Occipital lobe (tissue), 3 donors: ENCODE measurements at places on chromosomes 12 and 14. TPM values are rescaled to one million over a fixed set of nuclear protein-coding genes. Genes with fewer than 3 reads are reported as not detected.

The COCH gene
- 39.1 TPM for total RNA-seq

- DNase-seq: no peak
Observed at GRCh38 chr14:38960946-38961531, 142.0 kb downstream of the SEC23A start.

DNA sequence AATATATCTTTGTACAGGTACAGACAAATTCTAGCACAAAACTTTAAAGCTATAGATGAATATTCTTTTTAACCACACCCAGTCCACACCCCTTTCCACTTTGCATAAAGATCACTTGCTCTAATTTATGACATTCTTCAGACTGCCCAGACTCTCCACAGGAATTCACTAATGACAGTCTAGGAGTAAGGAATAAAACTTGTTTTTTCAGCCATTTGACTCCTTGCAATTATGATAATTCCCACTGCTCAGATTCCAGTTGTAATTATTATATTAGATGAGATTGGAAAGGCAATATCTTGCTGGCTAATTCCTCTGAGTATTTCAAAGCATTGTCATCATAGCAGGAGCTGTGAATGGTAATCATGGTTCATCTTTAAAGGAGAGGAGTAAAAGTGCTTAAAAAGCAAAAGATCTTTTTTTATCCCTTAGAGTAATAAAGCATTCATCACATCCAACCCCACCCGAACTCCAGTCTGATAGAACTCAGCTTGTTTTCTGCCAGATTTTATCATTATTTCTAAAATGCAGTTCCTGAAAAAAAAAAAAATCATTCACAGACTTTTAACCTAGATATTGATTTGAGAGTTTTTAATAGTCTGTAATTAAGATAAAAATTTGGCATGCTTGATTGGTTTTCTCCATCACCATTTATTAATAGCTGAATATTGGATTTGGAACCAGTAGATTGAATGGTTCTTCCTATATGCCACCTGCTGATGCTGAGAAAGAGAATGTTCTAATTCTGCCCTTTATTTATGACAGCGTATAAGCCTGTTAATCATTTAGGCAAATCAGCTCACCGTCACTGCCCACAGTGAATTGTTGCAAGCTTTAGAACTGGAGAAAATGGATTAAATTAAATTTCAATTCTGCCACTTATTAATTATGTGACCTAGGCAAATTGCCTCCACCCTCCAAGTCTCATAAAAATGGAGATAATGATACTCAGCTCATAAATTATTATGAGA lies 93.9 kb upstream of the RASSF8 start:
- no peak for DNase-seq

DNA sequence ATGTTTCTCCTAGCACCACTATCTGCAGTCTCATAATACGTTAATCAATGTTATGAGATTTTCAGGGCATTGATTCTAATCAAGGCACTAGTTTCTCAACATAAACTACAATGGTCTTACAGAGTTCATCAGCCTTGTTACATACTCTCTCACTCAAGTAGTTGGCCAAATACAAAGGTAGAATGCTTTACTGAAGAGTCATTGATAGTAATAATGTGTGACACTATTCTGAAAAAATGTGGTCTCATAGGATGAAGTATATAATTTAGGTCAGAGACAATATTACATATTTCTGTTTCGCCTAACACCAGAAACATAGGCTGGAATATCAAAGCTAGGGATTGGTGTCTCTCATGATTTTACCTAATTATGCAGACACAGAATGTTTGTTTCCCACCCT lies 35.2 kb upstream of the MDGA2 start:
- DNase-seq: no peak

GRCh38 chr12:18284386-18284785 lies 23.1 kb downstream of the PIK3C2G start:
- no peak for DNase-seq

- DNase-seq: no peak
Observed at GRCh38 chr12:117761528-117762100, 207.2 kb downstream of the KSR2 start.

DNA sequence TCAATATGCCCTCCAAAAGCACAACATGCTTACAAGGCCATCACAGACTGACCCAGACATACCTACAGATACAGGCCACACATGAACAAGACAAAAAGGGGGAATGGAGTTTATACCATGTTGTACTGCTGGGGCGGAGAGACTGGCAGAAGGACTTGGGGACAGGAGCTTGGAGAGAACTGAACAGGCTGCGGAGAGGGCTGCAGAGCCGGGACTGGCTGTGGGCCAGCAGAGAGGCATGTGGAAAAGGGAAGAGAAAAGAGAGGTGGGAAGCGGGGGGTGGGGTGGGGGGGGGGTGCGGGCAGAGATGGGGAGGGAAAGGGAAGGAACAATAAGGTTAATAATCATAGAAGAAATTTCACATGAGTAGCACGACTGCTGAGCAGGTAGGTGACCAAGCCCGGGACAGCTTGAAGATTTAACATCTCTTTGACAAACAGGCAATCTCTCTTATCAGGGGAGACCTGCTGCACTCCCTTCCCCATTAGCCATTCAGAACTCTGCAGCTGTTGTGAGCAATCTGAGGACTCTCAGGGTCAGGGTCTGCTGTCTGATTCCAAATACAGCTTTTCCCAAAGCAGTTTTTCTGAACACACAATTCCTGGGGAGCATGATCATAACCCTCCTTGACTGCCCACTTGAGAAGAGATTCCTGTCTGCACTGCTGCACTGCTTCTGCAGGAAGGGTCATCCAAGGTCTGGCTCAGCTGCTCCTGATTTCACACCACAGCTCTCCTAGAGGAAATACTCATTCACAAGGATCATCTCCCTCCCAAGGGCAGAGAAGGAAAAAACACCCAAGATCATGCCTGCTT lies 21.6 kb upstream of the STAC3 start:
- DNase-seq: no peak

DNA sequence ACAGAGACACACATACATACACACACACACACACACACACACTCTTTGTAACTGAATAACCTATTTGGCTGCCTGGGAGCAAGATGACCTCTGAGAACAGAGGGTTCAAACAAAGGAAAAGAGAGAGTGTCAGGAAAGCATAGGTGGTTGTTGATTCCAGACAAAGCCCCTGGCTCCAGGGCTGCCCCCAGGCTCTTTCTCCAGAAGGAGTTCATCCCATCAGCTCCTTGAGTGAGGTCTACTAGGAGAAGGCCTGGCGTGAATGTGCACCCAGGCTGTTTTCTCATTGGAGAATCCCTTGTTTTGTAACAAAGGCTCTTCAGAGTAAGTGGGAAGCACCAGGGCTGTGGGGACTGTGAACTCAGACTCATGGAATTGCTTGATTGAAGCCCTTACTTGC lies 151.9 kb downstream of the EMP1 start:
- DNase-seq: no peak

GRCh38 chr12:91804533-91804932 lies 341.1 kb downstream of the BTG1 start:
- DNase-seq: no peak

- DNase-seq: no peak
Observed at GRCh38 chr14:91419044-91419397, 1.4 kb upstream of the CCDC88C start.

- no peak for DNase-seq
Observed at GRCh38 chr14:101286271-101287018, 274.9 kb upstream of the DIO3 start.

- no peak for DNase-seq
Observed at GRCh38 chr14:55238019-55238680, 33.1 kb upstream of the FBXO34 start.

The KRT4 gene
- 0.94 TPM for total RNA-seq

GRCh38 chr12:102095677-102096263 lies 24.1 kb downstream of the NUP37 start:
- no peak for DNase-seq

GRCh38 chr12:130917607-130918006 lies 36.1 kb upstream of the ADGRD1 start:
- no peak for DNase-seq

GRCh38 chr12:119864591-119864990 lies 12.5 kb downstream of the CIT start:
- no peak for DNase-seq

- no peak for DNase-seq
Observed at GRCh38 chr12:106328735-106329134, 26.2 kb downstream of the TCP11L2 start.

DNA sequence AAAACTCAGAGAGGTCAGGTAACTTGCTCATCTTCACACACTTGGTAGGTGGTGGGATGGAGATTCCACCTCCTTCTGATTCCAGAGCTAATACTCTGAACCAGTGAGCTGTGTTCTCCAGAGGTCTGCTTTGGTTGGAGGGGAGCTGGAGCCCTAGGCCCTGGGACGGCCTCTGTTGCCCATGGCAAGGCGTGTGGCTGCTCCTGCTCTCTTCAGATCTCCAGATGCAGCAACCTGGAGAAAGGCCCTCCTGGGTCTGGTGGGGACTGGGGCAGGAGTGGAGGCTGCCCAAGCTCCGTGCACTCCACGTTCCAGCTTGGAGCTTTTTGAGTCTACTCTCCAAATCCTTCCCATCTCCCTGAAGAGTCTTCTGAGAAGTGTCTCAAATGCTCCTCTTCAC lies 10.7 kb downstream of the CCND2 start:
- DNase-seq: no peak

The RARG gene
- total RNA-seq: 7.6 TPM

The TAS2R8 gene
- 0.31 TPM for total RNA-seq

The PTPN6 gene
- 3.1 TPM for total RNA-seq

DNA sequence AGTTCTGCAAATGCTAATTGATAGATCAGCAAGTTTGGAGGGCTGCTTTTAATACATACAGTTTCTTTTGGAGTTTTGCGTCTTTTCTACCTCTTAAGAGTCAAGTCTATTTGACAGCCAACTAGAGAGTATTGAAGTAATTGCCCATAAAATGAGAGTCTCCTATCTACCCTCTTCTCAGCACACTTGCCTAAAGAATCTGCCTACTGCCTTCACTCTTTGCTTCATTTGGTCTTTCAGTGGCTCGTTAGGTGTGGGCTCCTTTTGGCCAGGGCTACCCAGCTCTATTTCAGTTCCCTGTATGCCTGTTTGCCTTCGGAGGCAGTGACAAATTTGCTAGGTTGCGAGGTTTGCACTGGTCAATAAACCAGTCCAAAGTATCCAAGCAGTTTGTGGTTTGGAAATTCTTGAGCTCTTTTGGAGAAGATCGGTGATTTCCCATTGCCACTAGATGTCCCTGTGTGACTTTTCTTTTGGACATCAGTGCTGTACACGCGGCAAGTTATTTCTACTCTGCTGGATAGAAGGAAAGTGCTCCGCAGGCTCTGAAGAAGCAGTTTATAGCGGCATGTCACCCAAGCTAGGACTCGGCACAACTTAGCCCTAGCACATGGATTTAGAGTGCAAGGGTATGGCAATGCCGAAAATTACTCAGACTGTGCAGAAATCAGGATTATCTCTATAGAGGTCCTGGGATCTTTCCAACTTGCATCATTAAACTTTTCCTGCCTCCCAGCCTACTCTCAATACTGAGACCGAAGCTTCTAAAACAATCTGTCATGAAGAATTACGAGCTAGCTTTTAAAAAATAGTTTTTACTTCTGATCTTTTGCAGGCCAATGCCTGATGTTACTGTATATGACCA lies 38.6 kb downstream of the MGST1 start:
- peak; percentile 35 for DNase-seq

DNA sequence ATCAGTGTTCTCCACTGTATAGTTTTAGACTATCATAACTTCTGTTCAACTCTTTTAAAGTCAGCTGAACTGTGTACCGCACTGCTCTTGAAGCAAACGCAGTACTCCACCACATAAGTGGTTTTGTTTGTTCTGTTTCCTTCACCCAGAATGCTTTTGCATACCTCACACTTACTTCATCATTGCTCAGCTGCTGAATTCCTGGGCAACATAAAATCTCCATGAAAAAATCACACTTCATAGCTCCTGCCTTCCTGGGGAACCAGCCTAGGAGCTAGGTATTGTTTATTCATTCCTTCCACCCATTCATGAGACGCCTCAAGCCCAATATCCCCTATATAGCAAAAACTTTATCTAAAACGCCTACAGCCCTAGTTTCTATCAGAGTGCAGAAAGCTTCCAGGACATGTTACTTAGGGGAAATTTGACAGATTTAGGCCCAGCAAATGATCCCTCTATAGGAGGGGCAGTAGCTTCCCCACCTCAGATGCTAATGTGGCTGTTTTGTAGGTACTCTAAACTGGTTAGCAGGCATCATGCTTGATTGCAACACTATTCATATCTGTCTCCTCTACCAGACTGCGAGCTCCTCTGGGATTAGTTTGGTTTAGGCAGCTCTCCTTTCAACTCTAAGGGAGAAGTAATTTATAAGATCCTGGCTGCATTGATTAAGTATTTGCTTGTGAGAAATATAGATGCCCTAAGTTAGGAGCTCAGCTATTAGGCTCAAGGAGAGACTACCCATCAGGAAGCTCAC lies 44.5 kb downstream of the LRRC9 start:
- DNase-seq: no peak

GRCh38 chr12:122437656-122438121 lies 15.2 kb upstream of the CLIP1 start:
- DNase-seq: peak; percentile 81

DNA sequence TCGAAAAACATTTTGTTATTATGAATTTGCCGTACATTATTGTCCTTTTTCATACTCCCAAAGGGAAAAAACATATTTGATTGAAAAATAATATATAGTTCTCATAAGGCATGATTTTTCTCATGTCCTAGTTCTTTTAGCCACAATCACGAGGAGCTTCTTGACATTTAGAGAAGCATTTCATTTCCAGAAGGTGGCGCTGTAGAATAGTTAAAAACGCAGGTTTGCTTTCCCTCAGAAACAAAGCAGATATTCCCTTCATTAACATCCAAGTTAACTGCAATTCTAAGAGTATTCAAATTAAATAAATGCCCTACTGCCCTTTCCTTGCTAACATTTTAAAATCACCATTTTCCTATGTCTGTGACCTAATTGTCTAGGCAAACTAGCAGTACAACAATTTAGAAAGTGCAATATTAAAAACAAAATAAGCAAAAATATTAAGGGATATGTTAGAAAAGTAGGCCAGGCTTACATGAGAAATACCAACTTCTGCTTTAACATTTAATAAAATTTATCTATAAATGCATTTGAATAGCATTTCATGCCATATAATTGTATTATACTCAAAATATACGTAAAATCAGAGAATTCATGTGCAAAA lies 10.9 kb upstream of the PIK3C2G start:
- DNase-seq: no peak

DNA sequence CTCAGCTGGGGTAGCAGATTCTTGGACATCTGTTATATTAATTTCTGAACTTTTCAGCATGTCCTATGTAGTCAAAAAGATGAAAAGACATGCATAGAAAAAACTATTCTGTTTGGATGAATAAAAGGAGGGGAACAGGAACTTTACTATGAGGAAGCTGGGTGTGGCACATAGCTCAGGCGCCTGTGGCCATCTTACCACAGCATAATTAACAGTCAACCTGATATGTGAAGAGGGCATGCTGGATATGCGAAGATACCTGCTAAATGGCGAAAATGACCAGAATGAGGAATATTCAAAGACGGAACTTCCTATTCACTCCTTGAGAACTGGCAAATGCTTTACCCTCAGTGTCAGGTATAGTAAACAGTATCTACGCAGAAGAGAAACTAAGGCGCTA lies 18.4 kb downstream of the SETD3 start:
- no peak for DNase-seq

The ART4 gene
- not detected for total RNA-seq

The ERP27 gene
- total RNA-seq: not detected
